Choroid plexus epithelial cell (primary cell): ENCODE measurements at places on chromosomes 7 and 10.

DNA sequence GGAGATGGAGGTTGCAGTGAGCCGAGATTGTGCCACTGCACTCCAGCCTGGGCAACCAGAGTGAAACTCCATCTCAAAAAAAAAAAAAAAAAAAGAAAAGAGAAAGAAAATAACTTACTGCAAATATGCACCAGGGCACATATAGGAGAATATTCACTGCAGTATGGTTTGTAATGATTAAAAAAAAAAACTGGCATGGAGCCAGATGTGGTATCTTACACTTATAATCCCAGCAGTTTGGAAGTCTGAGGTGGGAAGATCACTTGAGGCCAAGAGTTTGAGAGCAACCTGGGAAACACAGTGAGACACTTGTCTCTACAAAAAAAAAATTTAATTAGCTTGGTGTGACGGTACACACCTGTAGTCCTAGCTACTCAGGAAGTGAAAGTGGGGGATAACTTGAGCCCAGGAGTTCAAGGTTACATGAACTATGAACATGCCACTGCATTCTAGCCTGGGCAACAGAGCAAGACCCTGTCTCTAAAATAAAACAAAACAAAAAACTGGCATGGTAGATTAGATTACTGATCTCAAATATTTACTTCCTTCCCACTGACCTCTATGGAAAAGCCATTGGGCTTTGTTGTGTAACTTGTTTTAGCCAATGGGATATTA is 85.6 kb downstream of the MICU1 start:
- no peak for DNase-seq

GRCh38 chr7:3915337-3915878 is 614.4 kb downstream of the SDK1 start:
- no peak for DNase-seq

GRCh38 chr10:63603709-63604445 is 82.7 kb downstream of the REEP3 start:
- DNase-seq, result peak; percentile 94

DNA sequence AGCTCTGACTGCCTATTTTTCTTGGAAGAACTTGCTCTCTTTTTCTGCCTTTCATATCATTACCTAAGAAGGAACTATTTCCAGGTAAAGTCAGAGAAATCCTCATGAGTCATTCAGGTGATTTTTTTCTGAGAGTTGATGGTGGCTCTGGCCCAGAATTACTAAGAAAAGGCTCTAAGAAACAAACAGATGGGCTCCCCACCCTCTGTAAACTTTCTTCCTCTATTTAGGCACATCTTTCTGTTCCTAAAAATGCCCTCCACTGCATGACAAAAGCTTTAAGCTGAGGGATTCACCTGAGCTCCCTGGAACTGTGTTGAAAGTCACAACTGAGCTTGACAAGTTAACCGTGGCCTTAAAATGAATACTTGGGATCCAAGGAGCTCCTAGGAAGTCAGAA is 1.6 kb downstream of the OLAH start:
- DNase-seq, result no peak

GRCh38 chr10:101260764-101261481 is 31.7 kb upstream of the LBX1 start:
- DNase-seq, result no peak

GRCh38 chr10:99002392-99002791 is 233.3 kb downstream of the HPSE2 start:
- no peak for DNase-seq

- peak; percentile 72 for DNase-seq
Observed at GRCh38 chr10:21953585-21954057, 49.9 kb downstream of the DNAJC1 start.

GRCh38 chr7:30973292-30973691 is 9.5 kb downstream of the GHRHR start:
- DNase-seq, result no peak

- DNase-seq, result no peak
Observed at GRCh38 chr7:4265066-4265465, 417.0 kb upstream of the FOXK1 start.

DNA sequence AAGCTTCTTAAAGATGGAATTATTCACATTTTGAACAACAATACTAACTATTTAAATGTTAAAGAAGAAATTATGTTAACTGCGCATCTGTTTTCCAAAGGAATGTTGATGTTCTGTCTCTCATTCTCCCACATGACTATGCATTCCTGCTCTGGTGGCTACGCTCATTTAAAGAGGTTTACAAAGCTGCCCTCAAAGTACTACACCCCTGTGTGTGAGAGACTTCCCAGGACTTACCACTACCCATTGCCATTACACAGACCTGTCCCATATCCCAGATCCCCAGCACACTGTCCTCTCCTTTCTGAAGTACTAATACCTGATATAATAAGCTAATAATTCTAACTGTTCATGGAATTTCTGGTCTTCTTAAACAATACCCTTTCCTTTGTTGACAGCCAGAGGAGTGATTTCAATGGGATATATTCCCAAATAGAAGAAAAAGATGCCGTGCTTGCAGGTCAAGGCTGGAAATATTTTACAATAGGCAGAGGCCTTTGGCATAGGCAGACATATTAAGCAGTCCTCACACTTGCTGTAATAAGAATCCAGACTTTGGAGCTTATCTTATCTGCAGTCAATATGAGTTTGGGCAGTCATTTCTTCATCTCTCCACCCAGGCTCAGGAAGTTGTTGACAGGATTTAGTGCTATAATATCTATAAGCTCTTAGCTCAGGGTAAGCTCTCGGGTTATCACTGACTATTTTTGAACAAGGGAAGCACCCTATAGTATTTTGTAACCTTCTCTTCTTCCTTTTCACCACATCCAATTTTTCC is 12.2 kb downstream of the LIPF start:
- no peak for DNase-seq

GRCh38 chr7:137363683-137364082 is 20.1 kb upstream of the PTN start:
- no peak for DNase-seq

DNA sequence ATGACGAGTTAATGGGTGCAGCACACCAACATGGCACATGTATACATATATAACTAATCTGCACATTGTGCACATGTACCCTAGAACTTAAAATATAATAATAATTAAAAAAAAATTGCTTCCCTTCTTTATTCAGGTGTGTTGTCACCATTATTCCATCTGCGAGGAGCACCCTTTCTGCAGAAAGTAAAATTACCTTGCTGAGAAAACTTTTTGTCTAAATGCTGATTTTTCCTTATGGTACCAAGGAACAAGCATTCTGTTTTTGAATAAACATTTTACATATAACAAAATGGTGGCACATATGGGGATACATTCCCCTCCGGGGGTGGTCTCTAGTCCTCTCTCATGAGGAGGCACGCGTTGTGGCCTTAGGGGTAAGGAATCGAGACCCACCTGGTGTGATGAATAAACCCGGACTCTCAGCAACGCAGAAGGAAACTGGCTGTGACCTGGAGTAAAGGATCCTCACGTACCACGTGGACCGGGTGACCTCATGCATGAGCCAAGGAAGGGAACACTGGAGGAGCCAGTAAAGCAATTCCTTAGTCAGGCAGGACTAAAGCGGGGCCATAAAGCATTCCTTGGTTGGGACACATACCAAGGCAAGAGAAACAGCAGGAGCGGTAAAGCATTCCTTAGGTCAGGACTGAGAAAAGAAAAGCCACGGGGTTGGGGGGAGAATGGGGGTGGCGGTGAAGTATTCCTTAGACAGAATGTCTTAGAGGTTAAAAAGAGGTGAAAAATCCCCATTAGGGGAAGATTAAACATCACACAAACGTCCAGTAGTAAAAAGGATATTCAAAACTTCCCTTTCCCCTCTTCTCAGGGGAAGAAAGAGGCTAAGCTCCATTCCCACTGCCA is 20.8 kb upstream of the OPTN start:
- no peak for DNase-seq
